ENCODE measurements at places on chromosomes 12 and 14.

- DNase-seq = peak; percentile 53
Observed at GRCh38 chr12:121792607-121793439, 665 bp downstream of the RHOF start.

DNA sequence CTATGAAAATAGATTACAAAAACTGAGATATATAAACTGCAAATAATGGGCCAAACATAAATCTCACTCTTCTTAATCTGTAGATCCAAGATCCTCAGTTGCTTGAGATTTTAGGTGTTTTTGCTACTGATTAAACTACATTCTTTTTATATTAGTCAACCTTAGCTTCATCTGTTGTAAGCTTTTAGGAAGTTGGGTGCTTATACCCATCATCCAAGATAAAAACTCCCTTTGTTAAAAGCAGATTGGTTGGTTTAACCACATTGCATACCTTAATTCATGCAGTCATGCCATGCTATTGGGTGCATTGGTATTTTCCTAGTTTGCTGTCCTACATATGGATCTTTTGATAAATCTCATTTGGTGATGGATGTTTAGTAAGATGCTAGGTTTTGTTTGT is 46.2 kb upstream of the DIP2B start:
- no peak for DNase-seq

DNA sequence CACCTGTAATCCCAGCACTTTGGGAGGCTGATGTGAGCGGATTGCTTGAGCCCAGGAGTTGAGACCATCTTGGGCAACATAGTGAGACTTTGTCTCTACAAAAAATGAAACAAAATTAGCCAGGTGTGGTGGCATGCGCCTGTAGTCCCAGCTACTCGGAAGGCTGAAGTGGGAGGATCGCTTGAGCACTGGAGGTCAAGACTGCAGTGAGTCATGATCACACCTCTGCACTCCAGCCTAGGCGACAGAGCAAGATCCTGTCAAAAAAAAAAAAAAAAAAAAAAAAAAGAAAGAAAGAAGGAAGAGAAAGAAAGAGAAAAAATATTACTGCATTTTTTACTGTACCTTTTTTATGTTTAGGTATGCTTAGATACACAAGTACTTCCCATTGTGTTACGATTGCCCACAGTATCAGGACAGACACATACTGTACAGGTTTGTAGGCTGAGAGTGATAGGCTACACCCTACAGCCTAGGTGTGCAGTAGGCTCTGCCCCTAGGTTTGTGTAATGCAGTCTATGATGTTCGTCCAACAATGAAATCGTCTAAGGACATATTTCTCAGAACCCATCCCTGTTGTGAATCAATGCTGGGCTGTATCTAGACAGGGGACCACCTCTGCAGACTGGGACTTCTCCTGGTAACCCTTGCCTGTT is 160.4 kb upstream of the PWP1 start:
- DNase-seq = no peak

- no peak for DNase-seq
Observed at GRCh38 chr12:50514526-50515276, 9.9 kb downstream of the DIP2B start.

DNA sequence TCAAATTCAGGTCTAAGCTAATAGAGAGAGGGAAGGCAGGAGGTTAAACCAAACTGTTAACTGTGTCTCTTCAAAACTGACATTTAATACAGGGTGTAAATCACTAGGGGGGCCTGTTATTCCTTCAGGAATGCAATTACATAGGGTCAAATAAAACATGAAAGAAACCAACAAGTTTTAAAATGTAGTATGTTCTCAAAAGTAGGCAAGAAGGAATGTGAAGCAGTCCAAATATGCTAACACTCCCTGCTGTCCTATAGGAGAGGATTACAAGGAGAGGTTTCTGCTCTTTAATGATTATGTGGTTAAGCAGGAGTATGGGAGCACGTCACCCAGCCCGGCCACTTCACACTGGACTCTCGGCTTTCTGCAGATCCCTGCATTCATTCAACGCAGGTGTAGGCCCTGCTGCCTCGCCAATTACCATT is 42.5 kb upstream of the BMP4 start:
- no peak for DNase-seq

GRCh38 chr14:50260072-50260471 is 28.7 kb upstream of the SOS2 start:
- no peak for DNase-seq

DNA sequence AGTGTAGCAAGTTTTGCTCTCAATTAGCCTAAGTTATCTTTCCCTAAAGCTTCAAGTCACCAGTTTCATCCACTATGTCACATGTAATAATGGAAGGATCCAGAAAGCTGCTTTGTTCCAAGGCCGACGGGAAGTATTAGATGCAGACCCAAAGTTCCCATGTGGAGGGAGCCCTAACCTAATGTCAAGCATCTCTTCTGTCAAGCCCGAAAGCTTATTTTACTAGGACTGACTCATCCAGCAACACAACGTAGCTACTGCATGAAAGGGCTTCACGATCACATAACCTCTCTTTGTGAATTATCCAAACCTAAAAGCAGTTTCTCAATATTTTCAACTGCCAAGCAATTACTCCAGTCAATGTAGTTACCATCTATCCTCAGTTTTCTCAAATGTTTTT is 133.4 kb downstream of the SLC6A15 start:
- DNase-seq = no peak

- DNase-seq = peak; percentile 47
Observed at GRCh38 chr14:35229084-35229791, 62.9 kb upstream of the PSMA6 start.

DNA sequence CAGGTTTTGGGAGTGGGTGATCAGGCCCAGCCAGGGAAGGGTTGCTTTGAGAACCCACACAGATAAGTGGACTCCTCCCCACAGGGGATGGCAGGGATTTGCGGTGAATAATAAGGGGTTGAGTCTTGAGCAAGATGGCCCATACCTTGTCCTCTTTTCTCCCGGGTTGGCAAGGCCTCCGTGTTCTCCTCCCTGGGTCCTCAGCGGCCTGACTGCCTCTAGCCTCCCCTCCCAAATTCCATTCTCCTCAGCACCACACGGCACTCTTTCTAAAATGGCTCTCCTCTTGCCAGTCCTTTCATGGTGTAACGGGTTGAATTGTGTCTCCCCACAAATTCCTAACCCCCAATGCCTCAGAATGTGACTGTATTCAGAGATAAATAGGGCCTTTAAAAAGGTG is 70.0 kb downstream of the CHST11 start:
- DNase-seq = no peak

DNA sequence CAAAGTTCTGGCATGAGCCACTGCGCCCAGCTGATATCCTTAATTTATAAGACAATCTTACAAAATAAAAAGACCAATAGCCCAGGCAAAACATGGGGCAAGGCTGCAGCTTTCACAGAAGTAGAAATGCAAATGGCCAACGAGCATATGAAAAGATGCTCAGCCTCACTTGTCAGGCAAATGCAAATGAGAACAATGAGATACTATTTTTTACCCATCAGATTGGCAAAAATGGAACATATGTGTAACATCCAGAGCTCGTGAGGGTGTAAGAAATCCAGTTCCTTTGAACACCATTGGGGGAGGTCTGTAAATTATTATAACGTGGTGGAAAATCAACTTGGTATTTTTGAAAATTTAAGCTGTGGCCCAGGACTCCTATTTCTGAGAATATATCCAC is 14.6 kb downstream of the MAP1LC3B2 start:
- DNase-seq = no peak

DNA sequence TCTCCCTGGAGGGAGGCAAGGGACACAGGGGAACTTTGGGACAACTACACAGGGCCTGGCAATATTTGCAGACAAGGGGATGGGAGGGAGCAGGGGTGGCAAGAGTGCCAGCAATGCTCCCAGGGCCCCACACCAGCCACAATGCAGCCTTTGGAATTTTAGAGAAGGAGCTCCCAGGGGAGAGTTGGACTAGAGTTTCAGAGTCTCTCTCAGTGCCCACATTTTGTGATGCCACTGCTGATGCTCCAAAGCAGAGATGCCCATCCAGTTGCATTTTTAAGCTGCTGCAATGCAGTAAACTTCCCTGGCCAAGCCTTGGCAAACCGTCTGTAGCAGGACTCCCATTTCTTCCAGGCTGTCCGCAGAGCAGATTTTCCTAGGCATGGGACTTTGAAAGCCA is 98.9 kb downstream of the ZFP36L1 start:
- DNase-seq = no peak

GRCh38 chr12:108327621-108328344 is 11.3 kb downstream of the CMKLR1 start:
- no peak for DNase-seq

DNA sequence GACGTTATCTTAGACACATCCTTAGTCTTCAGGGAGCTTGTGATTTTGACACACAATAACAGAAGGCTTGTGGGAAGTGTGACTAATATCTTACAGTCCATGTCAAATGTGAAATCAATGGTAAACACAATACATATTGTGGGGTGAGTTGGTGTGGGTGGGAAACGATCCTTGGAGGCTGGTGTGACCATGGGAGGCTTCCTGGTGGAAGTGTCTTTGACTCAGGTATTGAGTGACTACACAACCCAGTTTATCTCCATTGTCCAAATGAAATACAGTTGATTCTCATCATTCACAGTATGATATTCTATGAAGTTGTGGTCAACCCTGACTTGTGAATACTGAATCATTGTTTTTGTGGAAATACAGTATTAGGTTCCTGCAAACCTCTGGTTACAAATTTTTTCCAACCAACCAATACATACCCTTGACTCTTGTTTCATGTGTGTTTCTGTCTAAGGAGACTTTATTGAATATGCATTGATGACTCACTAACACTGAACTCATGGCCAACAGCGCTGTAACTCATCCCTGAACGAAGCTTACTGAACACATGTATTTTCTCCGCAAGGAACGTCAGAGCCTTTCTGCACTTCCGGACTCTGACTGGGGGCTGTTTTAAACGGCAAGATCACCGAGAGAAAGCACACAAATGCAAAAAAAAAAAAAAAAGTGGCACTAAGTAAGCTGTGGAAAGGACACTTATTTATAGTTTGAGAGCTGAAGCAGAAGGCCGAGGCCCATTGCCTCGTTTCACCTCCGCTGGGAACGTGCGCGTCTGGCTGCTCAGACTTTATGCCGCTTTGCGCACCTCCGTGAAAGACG is 59.0 kb downstream of the CLMN start:
- DNase-seq = no peak

GRCh38 chr12:84198294-84198946 is 714.2 kb downstream of the SLC6A15 start:
- no peak for DNase-seq

GRCh38 chr12:68440068-68440581 is 108.0 kb upstream of the MDM1 start:
- DNase-seq = no peak

- no peak for DNase-seq
Observed at GRCh38 chr12:5088586-5089264, 45.0 kb downstream of the KCNA5 start.

- DNase-seq = no peak
Observed at GRCh38 chr12:2376908-2377657, 324.3 kb downstream of the CACNA1C start.

DNA sequence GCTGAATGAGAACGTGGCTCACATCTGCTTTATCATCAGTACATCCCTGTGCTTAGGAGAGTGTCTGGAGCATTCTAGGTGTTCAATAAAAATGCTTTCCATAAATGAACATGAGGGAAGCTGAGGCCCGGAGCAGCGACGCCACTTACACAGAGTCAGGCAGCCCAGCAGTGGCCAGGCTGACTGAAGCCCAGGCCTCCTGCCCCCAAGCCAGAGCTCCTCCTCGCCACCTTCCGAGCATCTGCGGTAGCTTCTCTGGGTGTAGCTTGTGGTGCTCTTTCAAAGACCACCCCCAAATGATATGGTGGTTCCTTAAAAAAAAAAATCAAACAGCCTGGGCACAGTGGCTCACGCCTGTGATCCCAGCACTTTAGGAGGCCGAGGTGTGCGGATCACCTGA is 88.8 kb downstream of the FBXL14 start:
- no peak for DNase-seq

- no peak for DNase-seq
Observed at GRCh38 chr14:66572826-66573225, 64.9 kb downstream of the GPHN start.

DNA sequence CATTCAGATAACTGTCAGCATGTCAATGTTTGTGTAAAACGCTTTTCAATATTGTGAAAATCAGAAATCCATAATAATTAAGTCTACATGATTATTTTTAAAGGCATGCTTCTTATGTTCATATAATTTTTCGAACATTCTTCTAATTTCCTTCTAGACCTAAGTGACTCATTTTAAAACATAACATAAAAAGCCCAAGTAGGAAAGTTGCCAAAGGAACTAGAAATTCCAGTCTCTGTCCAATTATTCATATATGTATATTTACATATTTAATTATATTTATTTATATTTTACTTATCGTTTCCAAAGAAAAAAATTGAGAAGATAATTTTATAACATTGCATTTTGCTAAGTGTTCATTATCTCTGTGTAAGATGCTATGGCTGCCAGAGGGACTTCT is 110.4 kb downstream of the TMTC1 start:
- no peak for DNase-seq

DNA sequence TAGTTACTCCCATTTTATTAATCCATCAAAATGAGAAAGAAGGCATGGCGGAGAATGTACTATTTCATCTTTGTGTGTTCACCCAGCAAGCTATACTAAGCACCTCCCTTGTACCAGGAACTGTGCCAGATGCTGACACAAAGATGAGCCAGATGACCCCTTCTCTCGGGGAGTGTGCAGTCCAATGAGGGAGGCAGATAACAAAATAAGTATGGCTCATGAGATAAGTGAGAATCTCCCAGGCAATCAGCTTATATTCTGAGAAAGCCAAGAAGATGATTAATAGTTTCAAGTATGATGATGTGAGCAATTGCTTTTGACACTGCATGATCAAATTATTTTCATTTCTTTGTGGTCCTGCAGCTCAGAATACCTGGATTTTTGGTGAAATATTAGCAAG is 1.3 kb upstream of the TMEM233 start:
- no peak for DNase-seq

DNA sequence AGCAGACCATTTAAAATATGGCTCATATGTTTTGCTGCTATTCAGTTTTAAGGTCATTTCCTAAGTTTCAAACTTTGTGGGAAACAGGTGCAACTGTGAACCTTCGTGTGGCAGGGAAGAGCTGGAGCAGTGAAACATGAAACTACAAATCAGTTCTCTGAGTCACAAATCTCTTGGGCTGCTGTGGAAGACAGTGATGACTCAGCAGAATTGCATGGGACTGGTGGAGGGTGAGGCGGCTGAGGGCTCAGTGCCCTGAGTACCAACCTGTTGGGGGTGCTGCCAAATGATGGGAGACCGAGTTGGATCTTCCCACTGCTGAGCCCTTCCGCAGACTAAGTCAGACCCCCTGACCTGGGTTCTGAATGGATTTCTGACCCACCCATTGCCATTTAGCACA is 8.4 kb upstream of the CALM1 start:
- DNase-seq = no peak

GRCh38 chr12:1744932-1745331 is 54.1 kb downstream of the ADIPOR2 start:
- no peak for DNase-seq

- DNase-seq = no peak
Observed at GRCh38 chr12:72264548-72265175, 7.5 kb upstream of the TRHDE start.

GRCh38 chr14:58167057-58167456 is 15.0 kb upstream of the ARMH4 start:
- no peak for DNase-seq

DNA sequence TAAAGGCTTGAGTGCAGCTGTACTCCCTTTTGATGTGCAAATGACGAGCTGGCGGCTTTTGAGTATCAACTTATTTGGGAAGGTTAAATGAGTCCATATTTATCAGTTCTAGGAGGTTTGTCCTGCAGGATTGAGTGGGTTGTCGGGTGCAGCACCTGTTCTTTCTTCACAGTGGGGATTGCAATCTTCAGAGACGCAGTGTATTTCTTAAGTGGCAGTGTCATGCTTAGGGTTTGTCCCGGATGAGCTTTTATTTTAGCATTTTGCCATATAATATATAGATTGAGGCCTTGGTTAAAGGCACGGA is 1.2 kb downstream of the FUT8 start:
- no peak for DNase-seq
